ENCODE measurements at places on chromosomes 3 and 15. TPM values are rescaled to one million over a fixed set of nuclear protein-coding genes. Genes with fewer than 3 reads are reported as not detected.

Gene RAB8B
- 78.4 TPM for total RNA-seq

Gene DCBLD2
- total RNA-seq, result 7.0 TPM

Gene ADCY5
- total RNA-seq, result not detected

Gene ACTRT3
- 0.29 TPM for total RNA-seq

Gene GALNT15
- not detected for total RNA-seq

Gene RBMS3
- total RNA-seq, result not detected

Gene FGF7
- 0.25 TPM for total RNA-seq

Gene ITIH4
- 28.8 TPM for total RNA-seq

Gene MELTF
- 0.36 TPM for total RNA-seq

Gene USP4
- 118 TPM for total RNA-seq

Gene RHO
- not detected for total RNA-seq

Gene PLSCR5
- total RNA-seq, result not detected

Gene SECISBP2L
- 57.3 TPM for total RNA-seq

Gene THPO
- total RNA-seq, result not detected

Gene CYP8B1
- not detected for total RNA-seq

Gene NAA80
- total RNA-seq, result 36.8 TPM

Gene NPAP1
- not detected for total RNA-seq

Gene RTP1
- total RNA-seq, result not detected

Gene TMEM207
- total RNA-seq, result not detected

Gene RBP2
- total RNA-seq, result not detected

Gene RAP2B
- total RNA-seq, result 26.0 TPM

Gene GRM7
- total RNA-seq, result not detected

Gene PLAAT1
- total RNA-seq, result not detected

Gene IGSF10
- total RNA-seq, result not detected

Gene C3orf70
- total RNA-seq, result not detected

Gene LARP6
- not detected for total RNA-seq

Gene GOLGA6B
- not detected for total RNA-seq

Gene NDUFB4
- 87.5 TPM for total RNA-seq

Gene GOLGA6A
- 0.16 TPM for total RNA-seq

Gene STAC
- total RNA-seq, result not detected

Gene SLC22A13
- 1.0 TPM for total RNA-seq

Gene FES
- 3.5 TPM for total RNA-seq

Gene MANF
- total RNA-seq, result 51.1 TPM

Gene SCAMP5
- total RNA-seq, result 0.23 TPM

Gene UROC1
- 0.10 TPM for total RNA-seq

Gene GNAT1
- total RNA-seq, result not detected

Gene CACNA1D
- not detected for total RNA-seq

Gene MESP1
- 0.26 TPM for total RNA-seq

Gene SPINT1
- total RNA-seq, result 0.80 TPM

Gene BFSP2
- total RNA-seq, result not detected

Gene GDPGP1
- 12.0 TPM for total RNA-seq

Gene SORD
- total RNA-seq, result 4.1 TPM

Gene APH1B
- total RNA-seq, result 27.0 TPM

Gene CACNA2D2
- 4.9 TPM for total RNA-seq

Gene ANKRD63
- total RNA-seq, result 0.31 TPM

Gene CCR1
- 0.94 TPM for total RNA-seq

Gene EIF4E3
- 37.8 TPM for total RNA-seq

Gene PIK3CA
- total RNA-seq, result 44.6 TPM

Gene SIDT1
- 71.2 TPM for total RNA-seq

Gene ACAD9
- 57.0 TPM for total RNA-seq

Gene CRYBG3
- 2.9 TPM for total RNA-seq

Gene PP2D1
- total RNA-seq, result not detected

Gene GASK1A
- total RNA-seq, result 0.14 TPM

Gene PFN2
- total RNA-seq, result 23.4 TPM

Gene LRRIQ4
- total RNA-seq, result not detected

Gene NOX5
- 0.05 TPM for total RNA-seq

Gene ADIPOQ
- total RNA-seq, result not detected

Gene CYP11A1
- not detected for total RNA-seq

Gene EXD1
- not detected for total RNA-seq
